ENCODE measurements at places on chromosomes 11 and 22. TPM values are rescaled to one million over a fixed set of nuclear protein-coding genes. Genes with fewer than 3 reads are reported as not detected.

Gene LRRC74B
- total RNA-seq, result under 0.01 TPM

Gene MMP8
- total RNA-seq, result 1.5 TPM

Gene ACTN3
- 0.09 TPM for total RNA-seq

Gene C22orf42
- total RNA-seq, result not detected

Gene OR4D10
- total RNA-seq, result not detected

Gene OR51B2
- total RNA-seq, result not detected

Gene RPS3
- total RNA-seq, result 1,278 TPM

Gene DDTL
- 0.59 TPM for total RNA-seq

Gene LRFN4
- 25.9 TPM for total RNA-seq

Gene OR5AS1
- not detected for total RNA-seq

Gene TMEM86A
- 1.8 TPM for total RNA-seq

Gene CALCA
- total RNA-seq, result not detected

Gene TNRC6B
- 18.1 TPM for total RNA-seq

Gene SCGB1D2
- total RNA-seq, result not detected

Gene CHRM1
- total RNA-seq, result not detected

Gene PANX3
- total RNA-seq, result not detected

Gene APOA4
- not detected for total RNA-seq
